Mesothelial cell of epicardium (in vitro differentiated cells): ENCODE measurements at places on chromosomes 3 and 15.

DNA sequence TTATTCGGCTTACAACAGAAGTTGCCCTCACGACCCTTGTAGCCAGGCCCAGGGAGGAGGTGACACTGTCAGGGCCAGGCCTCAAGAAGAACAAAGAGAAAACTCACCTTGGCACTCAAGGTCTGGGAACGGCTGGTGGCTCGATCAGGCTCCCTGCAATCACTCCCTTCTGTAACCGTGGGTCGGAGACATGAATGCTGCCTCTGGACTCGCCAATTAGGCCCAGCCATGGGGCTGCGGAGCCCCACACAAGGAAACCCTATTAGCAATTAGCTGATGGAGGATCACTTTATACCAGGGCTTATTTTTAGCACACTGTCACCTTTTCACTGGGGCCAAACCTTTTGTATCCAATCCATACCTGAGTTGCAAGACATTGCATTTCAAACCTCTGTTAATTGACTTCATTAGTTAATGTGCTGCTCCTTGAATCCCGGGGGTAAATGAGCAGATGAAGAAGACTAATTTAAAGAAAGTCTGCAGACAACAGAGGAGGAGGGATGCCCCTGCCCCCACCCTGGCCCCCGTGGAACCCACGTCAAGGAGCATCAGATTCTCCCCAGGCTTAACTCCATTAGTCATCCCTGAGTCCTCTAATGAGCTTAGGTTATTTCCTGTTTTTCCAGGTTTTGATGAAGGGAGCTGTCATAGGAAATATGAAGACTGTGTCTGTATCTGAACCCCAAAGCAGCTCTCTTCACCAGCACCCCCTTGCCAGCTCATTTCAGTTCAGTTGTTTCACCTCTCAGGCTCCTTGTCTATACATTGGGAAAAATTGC lies 255.3 kb downstream of the RORA start:
- no peak for DNase-seq

GRCh38 chr15:101269479-101270223 lies 7.6 kb downstream of the SELENOS start:
- no peak for DNase-seq

- DNase-seq: no peak
Measured at GRCh38 chr3:111882194-111882593, 23.1 kb downstream of the PHLDB2 start.

DNA sequence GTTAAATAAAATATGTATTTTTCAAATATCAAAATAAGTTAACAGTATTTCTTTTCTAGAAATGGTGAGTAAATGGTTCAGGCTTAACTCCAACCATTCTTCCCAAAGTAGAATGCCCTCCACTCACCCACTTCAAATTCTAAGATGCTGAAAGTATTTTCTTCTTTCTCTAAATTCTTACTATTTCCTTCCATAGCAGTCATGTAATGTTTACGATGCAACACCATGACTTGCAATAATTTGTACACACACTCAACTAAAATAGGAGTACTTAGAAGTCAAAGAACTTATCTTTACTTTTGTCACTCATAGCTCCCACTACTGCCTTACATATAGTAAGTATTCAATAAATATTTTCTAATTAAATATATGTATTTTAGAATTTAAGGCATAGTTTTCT lies 65.0 kb downstream of the AQR start:
- DNase-seq: no peak

- DNase-seq: no peak
Measured at GRCh38 chr3:117488983-117489382, 779.4 kb downstream of the TUSC7 start.

GRCh38 chr15:96274698-96275097 lies 55.8 kb upstream of the NR2F2 start:
- no peak for DNase-seq

GRCh38 chr3:127456471-127457093 lies 134.0 kb downstream of the TPRA1 start:
- DNase-seq: no peak

GRCh38 chr15:70512772-70513362 lies 250.5 kb downstream of the UACA start:
- no peak for DNase-seq

DNA sequence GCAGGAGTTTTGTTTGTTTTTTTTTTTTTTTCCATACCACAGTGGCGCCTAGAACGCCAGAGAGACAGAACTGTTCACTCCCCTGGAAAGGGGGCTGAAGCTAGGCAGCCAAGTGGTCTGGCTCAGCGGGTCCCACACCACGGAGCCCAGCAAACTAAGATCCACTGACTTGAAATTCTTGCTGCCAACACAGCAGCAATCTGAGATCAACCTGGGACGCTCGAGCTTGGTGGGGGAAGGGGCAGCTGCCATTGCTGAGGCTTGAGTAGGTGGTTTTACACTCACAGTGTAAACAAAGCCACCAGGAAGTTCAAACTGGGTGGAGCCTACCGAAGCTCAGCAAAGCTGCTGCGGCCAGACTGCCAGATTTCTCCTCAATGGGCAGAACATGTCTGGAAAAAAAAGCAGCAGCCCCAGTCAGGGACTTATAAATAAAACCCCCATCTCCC lies 29.8 kb downstream of the SPICE1 start:
- no peak for DNase-seq

- DNase-seq: no peak
Measured at GRCh38 chr15:70358871-70359647, 261.3 kb upstream of the TLE3 start.

DNA sequence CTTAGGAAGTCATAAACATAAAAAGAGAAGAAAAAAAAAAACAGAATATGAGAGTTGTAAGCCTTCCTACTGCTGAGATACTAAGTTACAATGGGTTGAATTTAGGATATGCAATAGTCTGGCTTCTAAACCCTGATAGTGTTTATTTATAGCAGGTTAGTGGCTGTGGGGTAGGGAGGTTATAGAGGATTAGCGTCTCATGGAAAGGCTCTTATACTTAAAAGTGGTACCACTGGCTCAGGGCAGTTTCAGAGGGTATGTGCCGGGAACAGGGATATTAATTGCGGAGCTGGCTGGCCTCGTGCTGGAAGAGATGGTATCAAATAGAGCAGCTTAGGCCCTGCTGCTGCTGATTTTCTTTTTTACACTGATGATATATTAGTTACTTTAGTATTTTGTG lies 60.8 kb downstream of the PFN2 start:
- DNase-seq: no peak

- peak; percentile 33 for DNase-seq
Measured at GRCh38 chr3:134374791-134375581, 739 bp upstream of the AMOTL2 start.

GRCh38 chr15:63255489-63255990 lies 21.9 kb upstream of the APH1B start:
- DNase-seq: no peak

DNA sequence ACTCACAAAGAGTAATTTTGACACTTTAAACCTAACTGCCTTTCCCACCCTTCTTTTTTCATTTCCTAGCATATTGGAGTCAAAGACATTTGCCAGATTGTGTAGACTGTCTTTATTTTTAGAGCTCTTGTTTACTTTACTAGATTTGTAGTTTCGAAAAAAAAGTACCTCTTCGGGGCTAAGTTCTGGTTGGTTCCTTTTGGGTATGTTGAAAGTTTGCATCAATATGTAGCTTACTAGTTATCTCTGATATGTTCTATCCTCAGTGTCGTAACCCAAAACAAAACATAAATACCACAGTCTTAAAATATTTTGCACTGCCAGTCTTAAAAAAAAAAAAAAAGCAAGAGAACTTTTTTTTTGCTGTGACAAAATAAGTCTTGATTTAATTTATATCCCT lies 52.2 kb downstream of the REC114 start:
- no peak for DNase-seq

- no peak for DNase-seq
Measured at GRCh38 chr3:195238081-195238571, 32.8 kb downstream of the XXYLT1 start.

GRCh38 chr3:100354850-100355249 lies 20.3 kb downstream of the NIT2 start:
- no peak for DNase-seq

GRCh38 chr15:89783111-89783860 lies 7.2 kb downstream of the MESP2 start:
- no peak for DNase-seq

DNA sequence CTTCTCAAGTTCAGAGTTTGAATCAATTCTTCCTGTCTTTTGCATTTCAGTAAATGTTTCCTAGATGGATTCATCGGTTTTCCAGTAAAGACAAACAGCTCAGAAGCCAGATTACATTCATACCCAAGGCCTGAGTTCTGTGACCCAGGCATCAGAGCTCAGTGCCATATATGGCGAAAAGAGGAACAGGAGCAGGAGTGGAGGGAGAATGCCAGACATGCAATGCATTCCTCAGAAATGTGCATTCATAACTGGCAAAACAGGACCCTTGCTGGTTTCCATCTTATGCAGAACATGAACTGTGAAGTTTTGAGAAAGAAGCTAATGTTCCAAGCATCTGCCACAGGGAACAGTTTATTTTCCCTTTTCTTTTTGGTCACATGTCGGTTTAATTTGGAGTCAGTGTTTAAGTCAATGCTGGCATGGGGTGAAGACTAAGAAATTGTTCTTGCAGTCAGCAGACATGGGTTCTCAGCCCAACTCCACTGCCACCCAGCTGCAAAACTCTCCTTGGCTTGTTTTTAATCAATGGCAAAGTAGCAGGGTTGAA lies 116.5 kb downstream of the LPP start:
- DNase-seq: no peak

DNA sequence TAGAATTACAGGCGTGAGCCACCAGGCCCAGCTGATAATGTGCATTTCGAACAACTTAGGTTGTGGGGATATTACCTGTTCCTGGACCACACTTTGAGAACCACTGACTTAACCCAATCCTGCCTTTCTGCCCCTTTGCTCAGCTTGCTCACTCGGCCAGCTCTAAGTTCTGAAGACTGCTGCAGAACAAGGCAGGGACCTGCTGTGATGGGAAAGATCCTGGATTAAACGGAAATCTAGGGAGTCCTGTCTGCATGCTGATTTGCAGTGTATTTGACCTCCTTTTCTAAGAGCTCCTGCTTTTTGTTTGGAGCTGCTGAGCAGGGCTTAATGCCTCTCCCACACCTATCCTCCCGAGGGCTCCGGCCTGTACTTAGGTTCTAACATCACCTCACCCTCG lies 2.9 kb downstream of the LTK start:
- no peak for DNase-seq

GRCh38 chr3:67059443-67059842 lies 61.3 kb downstream of the KBTBD8 start:
- no peak for DNase-seq

GRCh38 chr15:94970802-94971201 lies 739.4 kb downstream of the MCTP2 start:
- no peak for DNase-seq

GRCh38 chr15:74857671-74858368 lies 14.9 kb upstream of the ULK3 start:
- no peak for DNase-seq

- DNase-seq: no peak
Measured at GRCh38 chr15:86654501-86654900, 574.8 kb downstream of the AGBL1 start.

GRCh38 chr15:40290545-40290917 lies 7.7 kb upstream of the ANKRD63 start:
- no peak for DNase-seq

DNA sequence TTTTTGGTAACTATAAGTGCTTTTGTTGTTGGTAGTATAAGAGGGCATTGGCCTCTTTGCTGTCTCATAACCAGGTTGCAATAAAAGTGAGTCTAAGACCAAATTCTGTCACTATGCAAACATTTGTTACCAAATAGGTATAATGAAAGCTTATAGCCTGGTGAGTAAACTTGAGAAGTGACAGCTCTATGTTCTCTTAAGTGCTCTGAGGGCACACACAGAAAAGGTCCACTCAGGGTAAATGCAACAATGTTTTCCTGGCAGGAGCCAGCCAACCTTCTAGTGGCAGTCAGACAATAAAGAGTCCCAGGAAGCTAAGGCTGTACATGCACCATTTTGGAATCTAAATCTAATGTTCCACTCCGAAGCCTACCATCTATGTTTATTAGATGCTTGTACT lies 262.1 kb upstream of the TGFBR2 start:
- no peak for DNase-seq

- no peak for DNase-seq
Measured at GRCh38 chr3:149473357-149474249, 894 bp upstream of the TM4SF4 start.

DNA sequence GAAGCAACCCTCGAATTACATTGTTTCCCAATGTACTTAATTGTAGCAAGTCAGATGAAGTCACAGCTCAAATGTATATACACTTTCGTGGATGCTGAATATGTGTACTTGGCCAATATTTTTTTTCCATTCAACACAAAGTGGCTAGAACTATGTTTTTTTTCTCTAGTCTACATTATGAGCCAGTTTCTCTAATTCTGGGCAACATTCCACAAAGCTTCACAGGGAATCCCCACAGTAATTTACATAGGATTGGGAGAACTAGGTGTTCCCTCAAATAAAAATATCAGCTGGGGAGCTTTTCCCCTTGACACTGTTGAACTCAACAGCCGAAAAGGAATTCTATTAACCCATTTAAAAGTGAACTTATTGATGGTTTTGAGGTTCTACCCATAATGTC lies 493.1 kb downstream of the MECOM start:
- DNase-seq: no peak

DNA sequence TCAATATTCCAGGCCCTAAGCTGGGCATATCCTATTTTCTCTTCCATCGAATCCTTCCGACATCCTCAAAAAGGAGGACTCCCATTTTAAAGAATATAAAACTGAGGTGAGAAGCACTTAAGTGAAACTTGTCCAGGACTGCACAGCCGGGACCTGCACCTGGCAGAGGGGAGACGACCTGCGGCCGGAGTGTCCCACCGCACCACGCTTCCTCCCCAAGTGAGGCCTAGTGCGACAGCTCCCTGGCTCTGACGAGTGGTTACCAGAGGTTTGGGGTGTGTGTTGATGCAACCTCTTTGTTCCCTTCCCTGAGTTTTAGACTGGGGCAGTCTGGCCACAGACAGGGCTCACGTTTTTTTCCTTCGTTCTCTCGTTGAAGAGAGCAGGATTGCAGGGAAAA lies 24.9 kb upstream of the ATP2B2 start:
- DNase-seq: peak; percentile 17

DNA sequence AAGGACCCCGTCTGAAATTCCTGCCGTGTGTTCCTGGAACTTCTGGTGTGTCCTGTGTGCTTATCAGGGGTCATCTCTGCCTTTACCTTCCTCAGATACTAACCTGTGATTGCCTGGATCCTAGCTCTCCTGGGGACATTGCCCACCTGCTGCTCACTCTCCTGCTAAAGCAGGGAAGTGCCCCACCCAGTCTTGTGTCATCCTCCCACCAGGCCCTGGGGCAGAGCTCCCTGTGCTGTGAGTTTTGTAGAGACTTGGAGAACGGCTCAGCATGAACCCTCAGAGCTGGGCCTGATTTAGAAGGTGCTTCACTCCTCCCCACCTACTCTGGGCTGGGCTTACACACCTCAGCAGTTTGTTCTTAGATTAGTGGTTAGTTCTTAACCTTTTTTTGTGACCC lies 3.8 kb upstream of the TMEM44 start:
- no peak for DNase-seq

DNA sequence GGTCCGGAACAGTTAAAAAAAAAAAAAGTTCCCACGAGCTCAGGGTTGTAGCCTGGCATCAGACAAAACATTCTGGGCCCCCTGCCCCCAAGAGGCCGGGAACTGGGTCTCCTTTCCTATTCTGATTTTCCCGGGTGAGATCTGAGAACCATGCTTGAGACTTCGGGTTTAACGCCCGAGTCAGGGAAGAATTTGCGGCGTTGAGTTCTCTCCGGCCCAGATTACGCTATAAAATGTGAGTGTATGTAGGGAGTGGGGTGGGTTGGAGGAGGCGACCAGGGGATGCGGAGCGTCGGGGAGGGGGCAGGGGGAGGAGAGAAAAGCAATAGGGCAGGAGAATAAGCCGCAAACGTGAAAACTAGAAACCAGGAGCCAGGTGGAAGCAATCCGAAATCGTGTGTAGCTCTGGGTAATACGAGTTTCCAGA lies 2.7 kb downstream of the ZIC1 start:
- DNase-seq: no peak
